ENCODE measurements at places on chromosomes 5 and 9.

GRCh38 chr5:154084062-154084639 is 45.4 kb downstream of the MFAP3 start:
- no peak for DNase-seq

DNA sequence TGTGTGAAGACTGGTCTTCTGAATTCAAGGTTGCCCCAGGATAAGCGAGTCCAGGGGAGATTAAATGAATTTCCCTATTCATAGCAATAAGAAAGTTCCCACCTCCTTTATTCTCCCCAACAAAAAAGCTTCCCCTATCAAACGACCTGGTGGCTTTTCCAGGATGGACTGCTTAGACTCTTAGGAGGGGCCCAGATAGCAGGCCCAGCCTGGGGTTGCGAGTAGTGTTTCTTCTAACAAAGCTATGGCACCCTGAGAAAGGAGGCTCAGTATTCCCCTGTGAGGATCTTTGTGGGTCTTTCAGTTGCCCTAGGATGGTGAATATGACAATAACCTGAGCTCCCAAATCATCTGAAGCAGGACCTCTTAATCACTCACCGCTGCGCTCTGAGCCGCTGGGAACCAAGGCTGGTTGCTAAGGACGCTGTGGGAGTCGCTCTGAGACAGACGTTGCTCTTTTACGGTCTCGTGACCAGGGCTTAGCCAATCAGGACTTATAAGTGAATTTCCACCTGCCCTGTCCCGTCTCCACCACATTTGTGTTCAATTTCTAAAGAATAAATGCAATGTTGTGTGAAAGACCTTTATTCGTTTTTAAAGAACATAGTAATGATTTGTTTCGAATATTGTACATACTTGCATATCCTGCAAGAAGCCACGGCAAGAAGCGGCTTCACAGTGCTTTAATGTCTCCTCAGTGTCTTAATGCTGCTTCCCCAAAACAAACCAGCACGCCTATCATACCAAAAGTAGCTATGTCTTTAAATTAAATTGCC is at the start of gene TMEM232:
Gene TMEM232, minus strand, starts transcription at position 423 of the 776 bp plus-strand sequence. CDS start 59,319 bp downstream, outside the sequence.
- peak; percentile 53 for DNase-seq

GRCh38 chr9:70901746-70902145 is 219.7 kb downstream of the TRPM3 start:
- DNase-seq, result no peak

DNA sequence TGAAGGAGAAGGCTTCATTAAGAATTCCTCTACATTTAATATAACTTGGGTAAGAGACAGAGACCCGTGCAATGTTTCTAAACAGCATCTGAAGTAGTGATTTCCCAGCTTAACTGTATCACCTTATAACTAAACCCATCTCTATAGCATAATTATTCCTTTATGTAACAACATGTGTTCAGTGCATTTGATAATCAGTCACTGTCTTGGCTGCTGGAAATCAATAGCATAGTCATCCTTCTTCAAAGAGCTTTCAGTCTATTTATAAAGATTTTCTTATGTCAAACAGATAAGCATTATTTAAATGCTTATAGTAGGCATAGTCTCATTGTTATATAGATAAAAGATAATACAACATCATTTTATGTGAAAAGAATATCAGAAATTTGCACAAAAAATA is 80.1 kb upstream of the TYRP1 start:
- no peak for DNase-seq

- peak; percentile 33 for DNase-seq
Measured at GRCh38 chr9:92138157-92138959, 23.1 kb upstream of the SPTLC1 start.

DNA sequence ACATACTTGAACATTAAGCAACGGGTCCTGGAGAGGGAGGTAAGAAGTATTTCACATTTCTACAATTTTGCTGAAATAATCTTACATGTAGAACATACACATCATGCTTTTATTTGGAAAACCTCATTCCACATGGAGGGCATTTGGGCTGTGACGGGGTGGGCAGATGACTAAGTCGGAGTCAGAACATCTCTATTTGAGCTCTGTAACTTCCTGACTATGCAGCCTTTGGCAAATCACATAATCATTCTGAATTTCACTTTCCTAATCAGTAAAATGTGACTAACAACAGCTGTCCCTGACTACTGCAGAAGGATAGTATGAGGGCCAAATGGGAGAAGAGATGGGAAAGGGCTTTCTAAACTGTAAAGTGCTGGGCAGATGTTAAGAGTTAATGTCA is 17.1 kb upstream of the IL6ST start:
- no peak for DNase-seq

GRCh38 chr5:54234304-54234933 is 76.0 kb downstream of the ARL15 start:
- peak; percentile 23 for DNase-seq

DNA sequence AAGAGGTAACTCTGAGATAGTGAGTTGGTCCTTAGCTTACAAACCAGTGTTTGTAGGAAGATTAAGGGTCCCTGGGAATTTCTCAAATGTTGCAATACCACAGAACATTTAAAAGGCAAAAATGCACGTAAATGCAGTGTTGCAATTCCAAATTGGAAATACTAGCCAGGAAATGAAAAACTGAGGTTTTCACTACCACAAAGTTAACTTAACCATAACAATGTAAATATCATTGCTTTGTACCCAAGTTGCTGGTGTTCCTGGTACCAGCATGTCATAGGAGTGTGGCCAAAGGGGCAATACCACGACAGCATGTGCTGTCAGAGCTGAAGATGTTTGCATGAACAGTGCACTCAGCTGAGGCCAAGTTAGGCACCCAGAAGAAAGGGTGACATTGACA is 382.9 kb downstream of the GLIS3 start:
- DNase-seq, result no peak

DNA sequence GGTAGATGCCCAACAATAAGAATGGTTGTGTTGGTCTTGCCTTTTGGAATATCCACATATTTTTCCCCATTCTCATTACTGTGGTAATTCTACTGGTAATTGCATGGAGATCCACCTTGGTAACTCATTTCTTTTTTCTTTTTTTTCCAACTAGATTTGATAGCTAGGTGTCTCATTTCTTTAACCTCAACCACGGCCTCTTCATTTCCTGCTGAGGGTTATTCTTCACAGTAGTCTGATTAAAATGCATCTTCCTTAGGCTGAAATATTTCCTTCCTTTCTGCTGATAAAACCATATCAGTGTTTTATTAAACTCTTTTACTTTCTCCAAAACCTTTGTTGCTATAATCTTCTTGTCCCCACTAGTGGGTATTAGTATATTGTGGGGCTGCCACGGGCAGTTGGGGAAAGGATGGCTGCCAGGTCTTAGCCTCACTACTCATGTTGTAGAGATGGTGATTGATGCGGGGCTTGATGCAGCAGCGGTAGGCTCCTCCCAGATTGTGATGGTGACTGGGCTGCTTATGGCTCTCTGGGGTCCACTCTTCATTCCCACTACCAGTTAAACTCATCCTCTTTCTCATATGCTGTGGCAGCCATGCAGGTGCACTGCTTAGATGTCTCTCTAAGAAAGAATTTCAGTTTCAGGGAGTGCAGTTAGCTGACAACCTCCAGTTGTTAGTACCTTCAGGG is 35.9 kb downstream of the KIF2A start:
- DNase-seq, result no peak

GRCh38 chr5:978693-979092 is 29.9 kb upstream of the NKD2 start:
- DNase-seq, result no peak

DNA sequence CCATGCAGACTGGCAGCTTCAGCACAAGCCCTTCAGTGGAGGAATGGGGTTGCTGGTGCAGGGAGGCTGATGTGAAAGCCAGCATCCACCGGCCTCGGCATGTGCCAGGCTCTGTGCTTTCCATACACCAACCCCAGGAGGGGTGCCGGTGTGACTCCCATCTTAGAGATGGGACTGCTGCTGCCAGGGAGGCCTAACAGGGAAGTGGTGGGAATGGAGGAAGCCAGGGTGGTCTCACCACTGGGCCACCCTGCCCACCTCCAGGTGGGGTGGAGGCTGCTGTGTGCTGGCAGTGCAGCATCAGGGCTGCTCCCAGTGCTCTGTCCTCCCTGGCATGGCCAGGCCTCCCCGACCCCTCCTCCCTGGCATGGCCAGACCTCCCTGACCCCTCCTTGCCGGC is 32.8 kb upstream of the PITX1 start:
- no peak for DNase-seq

GRCh38 chr5:32523625-32524024 is 61.7 kb upstream of the SUB1 start:
- DNase-seq, result no peak

GRCh38 chr9:90114641-90115425 is 510.0 kb downstream of the GADD45G start:
- DNase-seq, result no peak

GRCh38 chr9:125497906-125498305 is 209.1 kb downstream of the MAPKAP1 start:
- no peak for DNase-seq

DNA sequence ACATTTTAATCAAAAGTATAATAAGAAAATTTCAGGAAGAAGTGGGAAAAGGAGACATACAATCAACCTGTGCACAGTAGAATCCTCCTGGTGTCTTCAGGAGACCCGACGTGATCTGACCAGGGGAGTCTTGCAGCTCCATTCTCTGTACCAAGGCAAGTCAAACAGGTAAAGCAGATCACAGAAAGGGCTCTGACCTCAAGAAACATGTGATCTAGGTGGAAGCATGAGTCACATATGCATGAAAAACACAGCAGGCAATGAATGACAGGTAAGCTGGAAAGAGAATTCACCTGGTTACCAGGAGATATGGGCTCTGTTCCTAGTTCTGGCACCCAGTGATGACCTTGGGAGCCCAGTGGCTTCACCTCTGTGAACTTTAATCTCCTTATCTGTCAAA is 19.4 kb upstream of the FABP6 start:
- DNase-seq, result no peak

DNA sequence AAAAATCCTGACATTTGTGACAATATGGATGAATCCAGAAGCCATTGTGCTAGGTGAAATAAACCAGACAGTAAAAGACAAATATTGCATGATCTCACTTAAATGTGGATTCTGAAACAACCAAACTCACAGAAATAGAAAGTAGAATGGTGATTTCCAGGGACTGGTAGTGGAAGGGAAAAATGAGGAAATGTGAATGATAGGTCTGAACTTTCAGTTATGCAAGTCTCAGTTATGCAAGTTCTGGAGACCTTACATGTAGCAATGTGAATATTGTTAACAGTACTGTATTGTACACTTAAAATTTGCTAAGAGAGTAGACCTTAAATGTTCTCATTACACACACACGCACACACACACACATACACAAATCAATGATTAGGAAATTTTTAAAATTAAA is 84.9 kb downstream of the SLCO4C1 start:
- DNase-seq, result no peak

DNA sequence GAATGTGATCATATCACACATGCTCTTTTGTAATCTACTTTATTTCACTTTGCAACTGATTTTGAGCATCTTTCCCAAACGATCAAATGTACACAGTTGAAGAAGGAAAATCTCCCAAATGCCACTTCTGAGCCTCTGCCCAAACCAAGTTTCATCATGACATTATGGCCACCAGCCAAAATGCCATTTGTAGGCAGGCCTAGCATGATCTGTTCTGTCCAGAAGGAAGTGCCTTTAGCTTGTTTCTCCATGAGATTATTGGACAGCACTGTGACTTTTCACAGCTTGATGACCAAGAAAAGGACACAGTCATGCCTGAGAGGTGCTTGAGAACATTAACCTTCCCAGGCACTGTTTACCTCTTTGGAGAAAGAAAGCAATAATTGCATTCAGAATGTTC is 73.2 kb upstream of the PIP5K1B start:
- DNase-seq, result no peak

GRCh38 chr9:127796225-127796813 is 6.4 kb upstream of the FPGS start:
- DNase-seq, result no peak

DNA sequence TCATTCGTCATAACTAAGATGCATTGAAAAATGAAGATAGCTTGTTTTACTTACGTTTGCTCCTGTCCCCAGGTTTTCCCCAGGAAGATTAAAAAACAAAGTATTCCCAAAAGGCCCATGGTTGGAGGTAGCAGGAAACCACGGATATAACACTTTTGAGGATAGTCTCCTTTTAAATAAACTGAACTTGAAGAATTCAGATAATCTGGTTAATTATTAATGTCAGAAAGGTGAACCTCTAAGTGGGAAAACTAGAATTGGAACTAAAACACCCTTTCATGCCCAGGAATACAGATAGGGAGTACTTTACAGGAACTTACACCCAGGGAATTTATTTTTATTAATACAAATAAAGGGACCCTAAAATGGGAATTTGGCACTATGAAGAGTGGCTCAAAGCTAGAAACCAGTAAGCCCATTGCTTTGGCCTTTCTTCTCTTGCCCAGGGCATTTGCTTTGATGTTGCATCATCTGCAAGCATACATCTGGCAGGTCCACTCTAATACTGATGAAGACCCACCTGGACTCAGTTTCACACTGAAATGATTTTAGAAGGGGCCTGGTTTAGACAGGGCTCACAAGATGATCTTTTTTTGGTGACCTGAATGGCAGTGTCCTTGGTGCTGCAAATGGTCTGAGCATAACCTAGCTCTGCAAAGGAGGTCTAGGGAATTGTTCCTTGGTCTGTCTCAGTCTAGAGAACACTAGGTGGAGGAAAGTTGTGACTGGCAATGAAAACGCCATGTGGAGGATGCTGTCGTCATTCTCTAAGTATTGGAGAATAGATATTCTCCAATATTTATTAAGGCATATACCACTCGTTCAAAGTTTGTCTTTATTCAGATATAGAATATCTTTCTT is at the start of gene C5:
Gene C5, minus strand, starts transcription at position 148 of the 861 bp plus-strand sequence. Its CDS starts 29 bp downstream, at position 119.
- DNase-seq, result no peak

DNA sequence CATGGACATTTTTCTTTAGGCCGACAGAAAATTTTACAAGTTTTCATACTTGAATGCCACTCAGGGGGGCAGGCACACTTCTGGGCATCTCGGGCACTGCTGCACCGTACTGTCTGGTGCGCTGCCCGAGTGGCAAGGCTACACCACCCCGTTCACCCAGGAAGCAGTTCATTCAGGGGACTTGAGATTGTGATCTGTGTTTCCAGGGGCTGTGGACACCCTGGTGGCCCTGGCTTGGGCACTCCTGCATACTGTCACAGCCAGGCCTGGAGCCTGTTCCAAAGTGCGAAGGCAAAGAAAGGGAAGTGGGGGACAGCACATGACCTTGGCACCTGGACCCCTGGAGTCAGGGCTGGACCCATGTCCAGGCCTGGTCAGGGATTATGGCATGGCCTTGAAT is 197.6 kb downstream of the PAX5 start:
- DNase-seq, result no peak

- DNase-seq, result no peak
Measured at GRCh38 chr5:936149-937144, 43.8 kb downstream of the TRIP13 start.

- DNase-seq, result no peak
Measured at GRCh38 chr5:51201708-51202107, 181.5 kb upstream of the ISL1 start.

GRCh38 chr5:178323961-178324360 is 91.4 kb upstream of the PHYKPL start:
- no peak for DNase-seq

- no peak for DNase-seq
Measured at GRCh38 chr5:42720251-42720650, 36.4 kb upstream of the CCDC152 start.

GRCh38 chr9:35606138-35606504 is 1.1 kb downstream of the TESK1 start:
- DNase-seq, result no peak

- DNase-seq, result no peak
Measured at GRCh38 chr5:33235824-33236223, 204.9 kb upstream of the TARS1 start.

All from NCI-H2171 (cell line).